Left cardiac atrium (tissue), 4 donors: ENCODE measurements at places on chromosomes 2 and 18. TPM values are rescaled to one million over a fixed set of nuclear protein-coding genes. Genes with fewer than 3 reads are reported as not detected.

CACNB4 gene
- 0.32 TPM for total RNA-seq

DNA sequence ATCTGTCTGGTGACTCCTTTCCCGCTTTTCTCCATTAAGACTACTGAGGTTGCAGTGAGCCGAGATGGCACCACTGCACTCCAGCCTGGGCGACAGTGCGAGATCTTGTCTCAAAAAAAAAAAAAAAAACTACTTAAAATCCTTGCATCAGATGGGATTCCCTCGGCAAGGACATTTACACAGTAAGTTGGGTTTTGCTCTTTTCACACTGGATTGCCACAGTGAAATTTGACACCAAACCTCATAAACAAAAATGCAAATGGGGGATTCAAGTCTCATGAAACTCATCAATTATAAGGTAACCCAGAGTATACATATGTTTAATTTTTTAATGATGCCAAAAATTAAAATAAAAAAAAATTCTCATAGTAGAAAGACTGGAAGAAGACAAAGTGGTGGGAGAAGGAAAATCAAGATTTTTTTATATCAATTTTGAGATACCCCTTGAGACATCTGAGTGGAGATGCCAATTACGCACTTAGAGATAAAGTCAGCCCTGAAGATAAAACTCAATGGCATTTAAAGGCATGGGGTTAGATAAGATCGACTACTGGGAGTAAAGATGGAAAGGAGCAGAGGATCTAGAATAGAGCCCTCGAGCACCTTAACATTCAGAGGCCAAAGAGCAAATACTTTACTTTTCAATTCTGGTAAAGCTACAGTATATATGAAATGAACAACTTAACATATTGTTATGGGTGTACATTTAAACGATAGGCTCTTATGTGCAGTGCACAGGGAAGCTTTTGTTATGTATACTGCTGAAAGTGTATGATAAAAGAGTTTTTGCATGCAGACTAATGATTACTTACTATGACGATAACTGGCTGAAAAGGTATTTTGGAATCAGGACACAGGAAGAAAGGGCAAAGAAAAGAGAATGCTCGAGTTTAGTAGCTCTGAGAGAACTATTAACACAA, 37.6 kb downstream of the CHMP3 start:
- DNase-seq = no peak

DNA sequence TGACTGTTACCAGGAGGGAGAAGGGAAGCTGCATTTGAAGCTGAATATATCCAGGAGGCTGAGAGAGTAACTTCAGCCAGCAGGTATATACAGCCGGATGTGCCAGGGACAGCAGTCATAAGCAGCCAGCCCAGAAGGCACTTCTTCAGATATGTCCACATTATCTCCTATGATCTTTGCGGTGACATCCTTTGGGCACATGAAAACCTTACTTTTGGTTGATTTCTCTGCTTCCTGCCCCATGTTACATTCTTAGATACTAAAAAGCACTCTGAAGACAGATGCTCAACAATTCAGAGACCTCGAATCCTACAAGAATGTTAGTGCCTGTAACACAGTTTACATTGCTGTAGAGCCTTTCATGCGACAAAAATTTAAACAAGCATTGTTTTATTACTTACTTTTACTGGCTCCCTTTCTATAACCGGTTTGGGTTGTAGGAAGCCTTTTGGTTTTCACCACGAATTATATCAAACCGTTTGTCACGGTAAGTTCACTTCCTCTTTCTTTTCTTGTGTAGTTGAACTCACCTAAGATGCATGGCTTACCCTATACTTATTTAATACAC, 50.3 kb upstream of the TLK1 start:
- no peak for DNase-seq

EPG5 gene
- total RNA-seq = 23.3 TPM

TMEM247 gene
- total RNA-seq = not detected
